ENCODE measurements at places on chromosomes 5 and 9.

DNA sequence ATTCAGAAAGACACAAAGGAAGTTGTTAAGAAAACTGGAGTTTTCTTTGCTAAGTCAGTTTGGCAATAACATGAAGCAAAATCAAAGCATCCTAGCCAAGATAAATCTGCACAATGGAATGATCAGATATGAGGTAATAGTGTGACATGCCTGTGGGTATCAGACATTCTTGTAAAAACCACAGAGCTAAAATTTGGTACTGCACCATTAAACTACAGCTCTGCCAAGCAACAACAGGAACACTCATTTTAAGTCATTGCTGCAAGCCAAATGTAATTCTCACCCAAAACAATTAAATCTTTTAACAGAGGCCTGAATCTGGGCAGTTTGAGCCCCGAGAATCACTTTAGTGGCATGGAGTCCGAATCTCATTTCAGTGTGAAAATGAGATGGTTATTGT lies 96.6 kb downstream of the VCAN start:
- no peak for DNase-seq

DNA sequence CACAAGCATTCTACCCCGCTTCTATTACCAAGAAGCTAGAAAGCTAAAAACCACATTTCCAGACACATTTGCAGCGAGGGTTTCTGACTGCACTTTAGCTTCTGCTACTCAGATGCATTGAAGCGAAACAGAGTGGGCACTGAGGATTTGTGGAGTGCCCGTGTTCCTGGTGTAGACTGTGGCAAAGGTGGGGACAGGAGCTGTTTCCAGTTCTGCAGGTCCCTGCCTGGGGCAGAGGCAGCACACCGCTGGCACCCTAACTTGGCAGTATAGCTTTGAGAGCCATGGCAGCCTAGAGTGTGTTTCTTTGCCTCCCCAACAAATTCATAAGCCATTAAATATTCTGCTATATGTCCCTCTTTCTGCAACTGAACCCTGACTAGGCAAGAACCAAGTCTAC lies 108.6 kb upstream of the SPOCK1 start:
- DNase-seq, result no peak

GRCh38 chr9:18296702-18297055 lies 177.3 kb upstream of the ADAMTSL1 start:
- no peak for DNase-seq

DNA sequence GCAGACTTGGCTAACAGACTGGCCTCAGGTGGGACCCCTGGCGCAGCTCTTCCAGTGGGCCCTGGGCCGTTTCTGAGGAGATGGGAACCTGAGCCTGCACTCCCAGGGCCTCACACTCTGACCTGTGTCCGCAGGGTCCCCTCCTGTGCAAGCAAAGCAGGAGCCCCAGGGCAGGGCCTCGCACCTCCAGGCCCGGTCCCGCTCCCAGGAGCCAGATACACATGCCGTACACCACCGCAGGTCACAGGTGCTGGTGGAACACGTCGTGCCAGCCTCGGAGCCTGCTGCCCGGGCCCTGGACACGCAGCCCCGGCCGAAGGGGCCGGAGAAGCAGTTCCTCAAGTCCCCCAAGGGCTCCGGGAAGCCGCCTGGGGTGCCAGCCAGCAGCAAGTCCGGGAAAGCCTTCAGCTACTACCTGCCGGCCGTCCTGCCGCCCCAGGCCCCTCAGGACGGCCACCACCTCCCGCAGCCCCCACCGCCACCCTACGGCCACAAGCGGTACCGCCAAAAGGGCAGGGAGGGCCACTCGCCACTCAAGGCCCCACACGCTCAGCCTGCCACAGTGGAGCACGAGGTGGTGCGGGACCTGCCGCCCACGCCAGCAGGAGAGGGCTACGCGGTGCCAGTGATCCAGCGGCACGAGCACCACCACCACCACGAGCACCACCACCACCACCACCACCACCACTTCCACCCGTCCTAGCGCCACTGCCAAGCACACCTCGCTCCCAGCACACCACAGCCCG lies 29.2 kb downstream of the NKD2 start:
- DNase-seq, result no peak

DNA sequence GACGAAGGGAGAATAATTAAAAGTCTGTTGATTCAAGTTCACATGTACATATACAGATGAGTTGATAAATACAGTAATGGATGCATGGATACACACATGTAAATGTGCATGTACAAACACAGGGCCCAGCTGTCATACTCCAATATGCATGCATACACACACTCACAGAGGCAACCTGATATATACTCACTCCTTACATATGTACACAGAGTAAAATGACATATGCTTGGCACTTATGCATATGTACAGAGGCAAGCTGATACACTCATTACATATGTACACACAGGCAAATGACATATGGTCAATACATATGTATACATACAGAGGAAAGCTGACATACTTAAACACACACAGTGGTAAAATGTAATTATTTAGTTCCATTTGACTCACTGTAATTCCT lies 7.2 kb upstream of the TMEFF1 start:
- DNase-seq, result no peak

DNA sequence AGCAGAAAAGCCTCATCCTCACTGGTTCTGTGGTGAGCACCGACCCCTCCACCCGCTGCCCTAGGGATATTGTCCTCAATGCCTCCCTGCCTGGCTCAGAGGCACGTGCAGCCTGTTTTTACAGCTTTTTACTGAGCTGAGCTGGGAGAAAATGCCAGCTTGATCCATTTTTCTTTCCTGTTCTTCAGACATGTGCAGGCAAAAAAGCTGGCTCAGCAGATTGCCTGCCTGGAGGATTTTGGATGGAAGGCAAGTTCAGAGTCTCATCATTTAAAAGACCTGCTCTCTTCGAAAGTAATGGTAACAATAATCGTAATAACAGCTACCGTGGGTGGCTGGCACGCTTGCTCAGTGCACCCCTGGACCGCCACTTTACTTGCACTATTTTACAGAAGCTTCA lies 135.0 kb upstream of the SMIM23 start:
- DNase-seq, result no peak

GRCh38 chr9:87113874-87114273 lies 166.6 kb upstream of the GAS1 start:
- no peak for DNase-seq

DNA sequence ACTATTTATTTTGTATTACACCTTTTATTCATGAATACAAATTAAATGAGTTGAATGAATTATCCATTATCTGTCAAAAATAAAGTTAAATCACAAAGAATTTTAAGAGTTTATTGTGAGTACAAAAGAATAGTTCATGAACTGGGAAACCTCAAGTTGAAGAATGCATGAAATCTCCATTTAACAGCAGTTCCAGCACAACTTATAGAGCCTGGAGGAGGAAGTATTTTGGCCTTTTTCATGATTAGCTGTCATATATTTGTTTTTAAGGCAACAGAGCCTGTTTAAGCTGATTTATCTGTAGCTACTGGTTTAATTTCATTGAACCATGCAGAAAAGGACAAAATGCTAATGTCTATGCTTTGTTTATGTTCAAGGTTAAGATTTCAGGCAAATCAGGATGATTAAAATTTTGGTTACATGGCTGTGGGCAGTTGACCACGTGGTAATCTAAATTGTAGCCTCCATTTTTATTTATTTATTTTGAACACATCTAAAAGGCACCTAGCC lies 12.2 kb downstream of the SPINK1 start:
- DNase-seq, result no peak

- no peak for DNase-seq
These were observed 527.5 kb upstream of the ARRDC3 start for GRCh38 chr5:91910655-91911054.

- DNase-seq, result no peak
These were observed 57.8 kb upstream of the LARP1 start for GRCh38 chr5:154697371-154697770.

DNA sequence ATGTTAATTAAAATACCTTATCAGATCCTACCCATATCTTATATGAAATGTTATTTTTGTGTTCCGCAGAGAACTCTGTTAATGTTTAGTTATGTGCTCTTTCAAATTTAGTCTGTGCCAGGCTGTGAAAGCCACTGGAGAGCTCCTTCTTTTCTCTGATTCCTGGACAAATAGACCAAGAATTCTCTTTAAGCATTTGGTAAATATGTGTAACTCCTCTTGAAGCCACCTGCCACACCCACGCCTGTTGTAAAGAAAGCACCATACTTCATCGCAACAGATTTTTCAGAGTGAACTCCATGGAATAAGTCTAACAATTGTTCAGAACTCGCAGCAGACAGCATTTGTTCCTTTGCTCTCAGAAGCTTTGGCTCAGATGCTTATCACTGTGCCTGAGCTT lies 301.1 kb downstream of the FAM170A start:
- DNase-seq, result no peak

DNA sequence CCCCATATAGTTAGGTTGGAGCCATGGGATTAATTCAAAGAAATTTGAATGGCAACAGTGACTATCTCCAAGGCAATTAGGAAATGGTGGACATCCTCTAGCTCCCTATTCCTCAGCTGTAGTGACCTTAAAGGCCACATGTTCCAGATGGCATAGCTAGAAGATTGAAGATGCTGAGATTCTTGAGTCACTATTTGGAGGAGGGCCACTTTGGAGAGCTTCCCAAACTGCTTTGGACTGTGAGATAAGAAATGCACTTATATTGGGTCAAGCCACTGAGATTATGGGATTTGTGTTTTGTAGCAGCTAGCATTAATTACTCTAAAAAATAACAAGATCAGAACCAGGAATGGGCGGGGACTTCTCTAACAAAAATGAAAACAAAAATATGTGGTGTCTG lies 636.2 kb upstream of the CCNG1 start:
- no peak for DNase-seq

DNA sequence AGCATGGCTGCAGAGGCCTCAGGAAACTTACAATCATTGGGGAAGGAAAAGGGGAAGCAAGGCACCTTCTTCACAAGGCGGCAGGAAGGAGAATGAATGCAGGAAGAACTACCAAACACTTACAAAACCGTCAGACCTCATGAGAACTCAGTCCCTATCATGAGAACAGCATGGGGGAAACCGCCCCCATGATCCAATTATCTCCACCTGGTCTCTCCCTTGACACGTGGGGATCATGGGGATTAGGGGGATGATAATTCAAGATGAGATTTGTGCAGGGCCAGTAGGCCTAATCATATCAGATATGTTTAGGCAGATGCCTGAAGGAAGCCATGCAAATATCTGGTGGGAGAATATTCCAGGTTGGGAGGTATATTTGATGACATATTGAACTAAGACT lies 1176.4 kb upstream of the CDH18 start:
- DNase-seq, result no peak

- no peak for DNase-seq
These were observed 274.4 kb downstream of the CSNK1G3 start for GRCh38 chr5:123786411-123786810.

GRCh38 chr9:17881371-17881770 lies 302.5 kb downstream of the SH3GL2 start:
- DNase-seq, result no peak

DNA sequence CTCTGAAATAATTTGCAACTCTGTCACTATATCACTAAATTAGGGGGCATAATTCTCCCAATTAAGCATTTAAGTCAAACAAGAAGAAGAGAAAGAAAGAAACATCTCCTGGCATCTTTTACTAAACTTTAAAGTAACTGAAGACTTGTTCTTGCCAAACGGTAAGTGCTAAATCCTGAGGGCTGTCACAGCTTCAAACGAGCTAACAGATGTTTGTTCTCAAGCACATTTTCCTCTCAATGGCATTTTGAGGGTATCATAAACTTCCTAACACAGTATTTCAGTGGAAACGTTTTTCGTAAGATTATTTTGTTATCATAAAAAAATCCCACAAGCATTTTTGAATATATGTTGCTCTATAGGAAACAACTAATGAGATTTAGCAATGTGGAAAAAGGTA lies 169.5 kb upstream of the TAS2R1 start:
- no peak for DNase-seq

GRCh38 chr5:170597872-170598271 lies 94.1 kb downstream of the KCNIP1 start:
- DNase-seq, result peak; percentile 53

DNA sequence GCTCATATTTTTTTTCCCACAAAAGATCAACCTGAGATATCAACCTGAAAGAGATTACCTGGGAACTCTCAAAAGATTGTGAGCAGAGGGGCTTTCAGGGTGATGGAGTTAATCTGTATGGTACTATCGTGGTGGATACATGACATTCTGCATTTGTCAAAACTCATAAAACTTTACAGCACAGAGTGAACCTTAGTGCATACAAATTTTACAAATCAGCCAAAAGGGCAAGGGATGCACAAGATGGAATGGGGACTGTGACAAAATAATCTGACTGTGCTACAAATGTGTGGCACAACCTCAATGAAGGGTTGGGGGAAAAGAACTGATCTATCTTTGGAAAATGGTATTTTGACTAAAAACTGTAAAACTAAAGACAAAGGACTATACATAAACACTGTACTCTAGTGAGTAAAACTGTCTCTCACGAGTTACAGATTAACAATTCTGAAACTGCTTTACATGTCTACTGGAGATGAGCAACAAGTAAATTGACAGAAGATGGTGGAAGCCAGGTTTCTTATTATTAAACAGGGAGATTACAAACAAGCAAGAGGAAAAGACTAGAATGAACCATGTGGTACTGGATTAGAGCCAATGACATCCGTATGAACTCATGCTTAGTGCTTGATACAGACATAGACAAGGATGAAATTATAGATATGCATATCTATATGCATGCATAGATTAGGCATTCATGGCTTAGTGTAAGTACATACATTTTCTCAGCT lies 24.8 kb upstream of the RLN1 start:
- DNase-seq, result no peak

- DNase-seq, result no peak
These were observed 15.6 kb downstream of the PTGS1 start for GRCh38 chr9:122386311-122386872.

GRCh38 chr5:50767588-50767987 lies 101.2 kb downstream of the PARP8 start:
- no peak for DNase-seq

GRCh38 chr5:71738662-71739361 lies 19.7 kb downstream of the CARTPT start:
- DNase-seq, result no peak

- DNase-seq, result no peak
These were observed 144.9 kb downstream of the ALDH1A1 start for GRCh38 chr9:72807765-72808445.

GRCh38 chr9:110626101-110626829 lies 42.3 kb upstream of the MUSK start:
- no peak for DNase-seq

DNA sequence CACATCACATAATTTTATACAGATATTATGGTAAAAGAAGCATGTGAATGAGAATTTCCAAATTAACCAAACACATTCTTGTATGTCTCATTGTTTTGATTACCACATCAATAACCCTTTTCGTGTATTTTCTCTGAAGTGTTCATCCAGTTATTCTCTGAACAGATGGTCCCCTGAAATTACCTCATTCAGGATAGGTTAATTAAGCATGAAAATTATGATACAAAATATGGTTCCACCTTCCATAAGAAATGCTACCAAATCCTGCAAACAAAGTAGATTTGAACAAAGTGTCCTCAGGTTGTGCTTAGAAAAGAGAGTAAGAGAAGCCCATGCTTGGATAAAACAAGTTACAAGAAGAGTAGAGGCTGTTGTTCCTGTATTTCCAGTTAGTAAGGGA lies 83.1 kb upstream of the LMNB1 start:
- no peak for DNase-seq

All from hindlimb muscle (tissue), 1 donor.